Psoas muscle (tissue), 8 donors: ENCODE measurements at places on chromosomes 1 and 21. TPM values are rescaled to one million over a fixed set of nuclear protein-coding genes. Genes with fewer than 3 reads are reported as not detected.

DNA sequence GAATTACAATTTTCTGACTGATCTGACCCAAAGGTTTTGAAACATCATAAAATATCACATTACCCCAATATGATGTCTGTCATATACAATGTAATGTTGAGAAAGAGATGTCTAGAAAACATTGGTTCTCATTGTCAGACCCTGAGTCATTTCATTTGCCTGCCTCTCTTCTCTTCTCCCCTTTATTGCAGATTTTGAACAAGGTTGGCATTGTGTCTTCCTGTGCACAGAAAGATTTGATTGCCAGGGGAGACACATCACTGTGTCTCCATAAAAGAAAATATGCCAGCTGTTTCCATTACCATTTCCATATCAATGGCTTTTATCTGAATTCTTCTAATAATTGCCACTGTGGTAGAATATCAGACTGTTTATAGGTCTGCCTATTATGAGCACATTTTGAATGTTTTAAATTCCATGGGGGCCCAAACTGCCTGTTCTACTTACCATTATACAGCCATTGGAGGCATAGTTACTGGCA is 65.6 kb downstream of the IFI44 start:
- DNase-seq = no peak

GRCh38 chr1:27994060-27994459 is 34.3 kb downstream of the XKR8 start:
- no peak for DNase-seq

- no peak for DNase-seq
Measured at GRCh38 chr1:14844923-14845617, 246.6 kb downstream of the KAZN start.

POU3F1 gene
- polyA plus RNA-seq = 0.07 TPM

DNA sequence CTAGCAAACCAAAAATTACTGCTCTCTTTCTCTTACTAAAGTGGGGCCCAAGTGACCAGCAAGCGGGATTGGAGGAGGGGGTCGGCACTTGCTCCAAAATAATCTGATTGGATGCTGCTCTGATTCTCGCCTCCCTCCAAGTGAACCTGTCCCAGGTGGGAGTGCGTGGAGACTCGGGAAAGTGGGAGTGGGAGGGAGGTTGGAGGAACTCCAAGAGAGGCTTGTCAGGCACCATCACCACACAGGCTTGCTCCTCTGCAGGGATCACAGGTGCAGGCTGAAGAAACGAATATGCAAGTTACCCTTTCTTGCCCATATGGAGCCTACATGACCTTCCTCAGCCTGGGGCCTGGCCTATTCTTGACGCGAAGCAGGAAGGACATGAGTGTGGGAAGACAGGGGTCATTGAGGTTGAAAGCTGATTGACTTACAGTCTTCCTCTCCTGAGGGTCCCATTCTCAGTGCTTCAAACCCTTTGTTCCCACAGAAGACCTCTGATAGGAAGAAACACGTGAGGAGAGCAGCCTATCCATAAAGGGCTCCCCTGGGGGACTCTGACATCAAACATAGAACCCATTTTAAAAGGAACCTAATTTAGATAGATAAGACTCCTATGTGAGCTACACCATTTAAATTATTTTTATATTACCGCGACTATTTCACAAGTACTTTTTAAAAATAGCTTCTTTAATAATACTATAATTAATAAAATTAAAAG is 14.2 kb downstream of the RGS8 start:
- DNase-seq = no peak

NBPF9 gene
- 3.6 TPM for polyA plus RNA-seq
